ENCODE measurements at places on chromosomes 7 and 10.

DNA sequence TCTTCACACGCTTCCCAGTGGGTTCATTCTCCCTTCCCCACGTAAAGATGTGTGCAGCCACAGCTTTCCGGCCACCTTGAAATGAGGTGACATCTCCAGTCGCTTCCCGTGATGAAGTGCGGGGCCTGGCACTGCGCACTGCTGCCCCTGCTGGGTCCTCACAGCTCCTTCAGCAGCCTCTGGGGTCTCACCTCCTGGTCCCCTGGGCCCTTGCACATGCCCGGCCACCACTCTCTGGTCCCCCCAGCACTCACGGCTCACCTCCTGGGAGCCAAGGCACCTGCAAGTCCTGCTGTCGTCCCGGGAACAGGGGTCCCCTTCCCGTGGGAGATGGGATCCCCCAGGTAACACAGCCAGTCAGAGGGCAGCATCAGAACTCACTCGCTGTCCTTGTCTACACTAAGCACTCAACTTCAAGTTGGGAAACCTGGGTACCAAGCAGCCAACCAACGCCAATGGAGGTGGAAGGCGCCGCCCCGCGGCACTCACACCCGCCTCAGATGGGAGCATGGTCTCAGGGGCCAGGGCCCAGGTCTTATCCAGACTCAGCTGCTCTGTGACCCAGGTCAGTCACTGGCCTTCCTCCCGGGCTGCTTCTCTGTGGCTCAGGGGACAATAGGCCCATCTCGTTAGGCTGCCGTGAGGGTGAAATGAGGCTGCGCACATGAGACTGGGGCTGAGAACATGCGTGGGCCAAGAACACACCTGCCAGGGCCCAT lies 176.2 kb downstream of the PTPRN2 start:
- H3K27ac ChIP-seq: no peak overlapping the region
- H3K36me3 ChIP-seq: no peaks in the 10 kb centered on the region
- no peaks in the 10 kb centered on the region for H3K4me1 ChIP-seq
- DNase-seq: no peak

DNA sequence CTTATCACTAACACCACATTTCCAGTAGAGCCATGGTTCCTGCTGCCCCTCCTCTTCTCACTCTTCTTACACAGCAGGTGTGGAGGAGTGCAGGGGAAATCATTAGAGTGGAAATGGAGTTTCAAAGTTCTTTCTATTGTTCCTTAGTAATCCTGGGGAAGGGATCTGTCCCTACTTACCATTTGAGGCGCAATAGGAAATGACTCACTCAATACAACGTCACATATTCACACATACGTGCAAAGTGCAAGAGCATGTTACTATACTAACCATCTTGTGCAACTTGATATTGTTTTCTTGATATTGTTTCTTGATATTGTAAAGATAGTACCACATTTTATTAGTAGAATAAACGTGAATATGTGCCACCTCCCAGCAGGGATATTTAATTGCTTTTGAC lies 1010.2 kb downstream of the DNAJB9 start:
- H3K27ac ChIP-seq: no peak overlapping the region
- H3K36me3 ChIP-seq: no peaks in the 10 kb centered on the region
- no peak for DNase-seq
- H3K27me3 ChIP-seq: no peaks in the 10 kb centered on the region

DNA sequence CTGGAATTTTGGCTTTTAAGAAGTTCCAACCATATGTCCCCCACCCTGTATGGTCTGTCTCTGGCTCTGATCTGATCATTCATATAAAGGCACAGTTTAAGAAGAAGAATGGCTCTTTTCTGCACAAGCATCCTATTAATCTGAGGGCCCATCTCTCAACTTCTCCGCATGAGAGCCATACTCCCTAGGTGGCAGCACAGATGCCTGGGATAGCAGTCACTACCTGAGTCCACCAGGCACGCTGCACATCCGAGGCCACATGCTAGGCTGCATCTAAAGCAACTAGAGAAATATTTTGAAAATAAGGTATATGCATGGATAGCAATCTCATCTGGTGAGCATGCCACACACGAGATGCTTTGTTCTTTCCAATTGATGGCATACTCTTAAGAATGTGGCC lies 565.5 kb downstream of the PARD3 start:
- no peak for DNase-seq
- no peaks in the 10 kb centered on the region for H3K36me3 ChIP-seq
- H3K4me3 ChIP-seq: no peak overlapping the region

DNA sequence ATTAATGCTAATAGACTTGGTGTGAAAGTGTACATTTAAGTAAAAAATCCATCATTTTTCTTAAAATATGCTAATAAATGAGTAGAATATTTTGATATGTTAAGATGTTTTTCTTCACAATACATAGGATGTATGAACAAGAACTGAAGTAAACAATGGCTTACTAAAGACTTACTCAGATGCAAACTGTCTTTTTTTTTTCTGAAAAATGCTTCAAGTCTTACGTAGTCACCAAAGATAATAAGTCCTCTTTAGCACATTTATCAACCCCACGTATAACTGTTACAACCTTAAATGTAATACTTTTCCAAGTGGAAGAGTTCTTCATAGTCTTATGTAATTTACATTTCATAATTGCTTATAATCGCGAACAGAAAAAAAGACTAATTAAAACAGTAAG lies 54.8 kb downstream of the MDFIC start:
- no peak for DNase-seq
- no peak overlapping the region for H3K4me3 ChIP-seq
- H3K36me3 ChIP-seq: peaks cover 37% of the 10 kb centered on the region
- peaks cover 48% of the 10 kb centered on the region for H3K4me1 ChIP-seq
- H3K27me3 ChIP-seq: no peaks in the 10 kb centered on the region

GRCh38 chr10:114728325-114728724 lies 70.2 kb upstream of the ABLIM1 start:
- H3K36me3 ChIP-seq: no peaks in the 10 kb centered on the region
- H3K4me1 ChIP-seq: no peaks in the 10 kb centered on the region
- no peak for DNase-seq

- H3K27ac ChIP-seq: no peak overlapping the region
- no peaks in the 10 kb centered on the region for H3K27me3 ChIP-seq
- peaks cover 21% of the 10 kb centered on the region for H3K4me1 ChIP-seq
- no peak for DNase-seq
- no peak overlapping the region for H3K4me3 ChIP-seq
- peaks cover 21% of the 10 kb centered on the region for H3K36me3 ChIP-seq
These were observed 176.7 kb upstream of the LRRN3 start for GRCh38 chr7:110914263-110914662.

- H3K4me1 ChIP-seq: no peaks in the 10 kb centered on the region
- DNase-seq: no peak
- no peaks in the 10 kb centered on the region for H3K36me3 ChIP-seq
- no peak overlapping the region for H3K27ac ChIP-seq
- H3K27me3 ChIP-seq: peaks cover 20% of the 10 kb centered on the region
These were observed 41.6 kb upstream of the MET start for GRCh38 chr7:116630357-116630756.

DNA sequence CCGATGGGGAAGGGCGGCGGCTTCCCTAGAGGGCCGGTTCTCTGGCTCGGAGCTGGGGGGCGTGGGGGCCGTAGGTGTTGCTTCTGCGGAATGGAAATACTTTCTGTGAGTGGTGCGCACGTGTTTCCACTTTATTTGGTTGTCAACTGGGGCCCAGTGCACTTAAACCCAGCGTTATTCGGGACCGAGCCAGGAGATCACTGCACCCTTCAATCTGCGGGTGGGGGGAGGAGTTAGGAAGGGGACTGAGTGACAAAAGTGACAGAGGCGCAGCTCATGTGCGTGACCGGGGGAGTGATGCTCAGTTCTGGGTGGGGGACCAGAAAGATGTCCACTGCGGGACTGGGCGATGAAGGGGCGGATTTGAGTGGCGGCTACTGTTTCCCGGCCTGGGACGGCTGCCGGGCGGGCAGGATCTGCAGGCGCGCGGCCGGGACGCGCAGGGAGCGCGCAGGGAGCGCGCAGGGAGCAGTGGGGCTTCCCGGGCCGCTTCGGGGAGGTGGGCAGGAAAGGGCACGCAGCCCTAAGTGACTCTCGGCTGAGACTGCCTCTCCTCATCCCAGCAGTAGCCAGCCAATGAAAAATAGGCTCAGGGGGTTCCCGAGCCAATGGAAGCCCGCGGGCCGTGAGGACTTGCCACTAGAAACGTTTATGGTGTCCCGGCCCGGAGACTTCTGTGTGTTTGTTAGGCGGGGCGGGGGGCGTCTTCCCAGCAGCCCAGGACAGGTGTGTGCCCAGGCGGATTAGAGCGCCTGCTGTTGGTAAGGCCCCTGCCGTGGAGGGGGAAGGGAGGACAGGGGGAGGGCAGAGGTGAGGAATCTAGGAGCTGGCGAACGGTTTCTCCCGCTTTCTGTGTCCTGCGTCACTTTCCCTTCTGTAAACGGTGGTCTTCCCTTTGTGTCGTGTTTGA lies 54.3 kb upstream of the KDM7A start:
- H3K4me1 ChIP-seq: peaks cover 46% of the 10 kb centered on the region
- peak overlapping the region; percentile 89 for H3K4me3 ChIP-seq
- no peaks in the 10 kb centered on the region for H3K27me3 ChIP-seq
- peaks cover 2% of the 10 kb centered on the region for H3K36me3 ChIP-seq
